ENCODE measurements at places on chromosomes 7 and 10.
A peak's percentile ranks its signal among the peaks of the same experiment; 100 is the strongest.

DNA sequence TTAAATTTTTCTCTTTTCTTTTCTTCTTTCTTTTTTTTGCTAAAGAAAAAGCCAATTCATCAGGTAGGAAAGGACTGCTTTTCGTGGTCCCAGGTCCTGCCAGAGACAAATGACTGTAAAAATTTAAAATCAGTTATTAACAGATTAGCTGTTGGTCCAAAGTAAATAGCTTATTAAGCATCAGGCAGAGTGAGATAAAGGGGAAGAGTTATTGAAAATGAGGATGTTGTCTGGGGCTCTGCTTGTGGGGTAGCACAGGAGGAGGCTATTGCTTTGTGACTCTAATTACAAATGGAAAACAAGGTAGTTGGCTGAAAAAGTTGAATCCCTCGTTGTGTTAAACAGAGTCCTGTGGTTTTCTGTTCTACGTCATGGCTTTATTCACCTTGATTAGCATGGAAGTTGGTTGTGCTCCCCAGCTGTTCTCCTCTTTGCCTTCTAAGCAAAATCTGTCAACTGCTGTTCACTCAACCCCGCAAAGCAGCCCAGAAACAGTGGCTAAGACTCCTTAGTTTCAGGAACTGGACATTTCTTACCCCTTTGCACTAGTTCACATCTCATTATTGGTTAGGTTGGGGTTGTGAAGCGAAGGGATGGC lies 128.9 kb downstream of the SNX10 start:
- DNase-seq = no peak

DNA sequence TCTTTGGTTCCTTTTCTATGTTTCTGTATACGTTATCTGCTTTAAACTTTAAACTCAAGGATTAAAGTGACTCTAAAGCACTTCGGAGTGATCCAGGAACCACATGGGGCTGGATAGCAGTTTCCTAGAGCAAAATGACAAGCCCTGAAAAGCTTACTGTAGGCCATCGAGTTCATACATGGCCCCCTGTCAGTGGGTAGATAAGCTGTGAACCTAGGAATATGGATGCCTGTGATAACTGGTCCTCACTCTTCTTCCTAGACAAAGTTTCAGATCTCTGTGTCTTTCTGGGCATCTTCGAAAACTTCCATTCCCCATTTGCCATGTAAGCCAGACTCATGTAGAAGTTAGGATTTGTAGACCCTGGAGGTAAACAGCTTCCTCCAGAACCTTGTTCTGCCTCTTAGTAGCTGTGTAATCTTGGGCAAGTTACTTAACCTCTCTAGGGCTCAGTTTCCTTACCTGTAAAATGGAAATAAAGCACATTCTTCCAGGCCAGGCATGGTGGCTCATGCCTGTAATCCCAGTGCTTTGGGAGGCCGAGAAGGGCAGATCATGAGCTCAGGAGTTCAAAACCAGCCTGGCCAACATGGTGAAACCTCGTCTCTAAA lies 49.3 kb upstream of the KMT2E start:
- no peak for DNase-seq

DNA sequence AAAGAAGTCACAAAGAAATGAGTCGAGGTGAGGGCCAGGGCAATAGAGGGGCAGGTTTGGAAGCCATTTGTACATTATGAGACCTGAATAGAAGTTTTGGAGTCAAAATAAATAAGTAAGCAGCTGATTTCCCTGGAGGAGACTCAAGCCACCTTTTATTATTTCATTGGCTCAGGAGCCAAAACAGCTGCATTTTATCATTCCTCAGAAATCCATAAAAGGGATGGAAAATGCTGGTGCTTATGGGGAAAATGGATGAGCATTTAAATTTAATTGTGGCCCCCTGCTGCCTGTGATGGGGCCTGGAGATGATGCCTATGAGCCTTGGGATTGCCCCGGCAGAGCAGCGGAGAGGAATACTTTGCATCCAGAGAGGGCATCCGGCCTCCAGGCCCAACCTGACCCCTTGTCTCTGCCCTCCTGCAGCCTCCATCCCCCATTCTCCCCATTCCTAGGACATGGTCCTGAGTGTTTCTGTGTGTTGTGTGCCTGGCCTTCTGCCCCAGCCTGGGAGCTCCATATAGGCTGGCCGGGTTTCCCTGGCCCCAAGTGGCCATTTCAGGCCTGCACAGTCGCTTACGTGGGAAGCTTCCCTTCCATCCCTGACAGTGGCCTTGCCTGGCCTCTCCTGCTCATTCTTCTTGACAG lies 296.8 kb upstream of the ZMIZ1 start:
- no peak for DNase-seq

GRCh38 chr7:106061301-106061979 lies 50.7 kb downstream of the SYPL1 start:
- DNase-seq = no peak

GRCh38 chr10:121928528-121928884 lies 675 bp upstream of the ATE1 start:
- DNase-seq = no peak

GRCh38 chr7:141700296-141700847 lies 1.6 kb downstream of the DENND11 start:
- no peak for DNase-seq

DNA sequence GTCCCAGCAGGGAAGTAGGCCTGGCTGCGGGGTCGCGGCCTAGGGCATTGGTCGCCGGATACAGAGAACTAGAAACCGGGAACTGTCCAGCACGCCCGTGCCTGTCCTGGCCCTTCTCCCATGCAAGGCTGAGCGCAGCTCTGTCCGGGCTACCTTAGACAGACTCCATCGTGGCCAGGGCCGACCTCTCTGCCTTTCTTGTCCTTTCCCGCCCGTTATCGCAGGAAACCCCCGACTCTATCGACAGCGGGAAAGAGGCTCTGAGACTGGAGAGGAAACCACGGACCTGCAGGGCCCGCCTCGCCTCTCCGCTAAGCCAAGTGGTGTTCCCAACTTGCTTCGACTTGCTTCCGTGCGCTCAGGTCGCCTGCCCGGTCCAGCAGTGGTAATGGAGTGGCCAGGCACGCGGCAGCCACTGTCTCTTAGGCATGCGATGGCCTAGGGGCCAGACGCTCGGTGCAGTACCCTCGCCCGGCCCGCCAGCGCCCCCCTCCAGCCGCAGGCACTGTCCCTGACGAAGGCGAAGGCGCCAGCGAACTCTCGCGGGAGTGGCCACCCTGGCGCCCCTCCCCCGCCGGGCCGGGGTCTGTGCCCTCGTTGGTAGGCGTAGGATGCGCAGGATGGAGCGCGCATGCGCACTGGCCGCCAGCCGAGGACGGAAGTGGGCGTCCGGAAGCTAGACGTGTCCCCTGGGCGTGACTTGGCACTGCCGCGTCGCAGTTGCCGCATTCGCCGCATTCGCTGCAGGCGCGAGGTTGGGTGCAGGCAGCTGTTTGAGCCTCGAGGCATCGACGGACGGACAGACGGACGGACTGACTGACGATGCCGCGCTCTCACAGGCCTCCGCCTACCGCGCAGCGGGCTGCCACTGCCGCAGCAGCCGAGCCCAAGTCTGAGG lies 54.4 kb downstream of the MCMBP start:
- DNase-seq = peak; percentile 26

DNA sequence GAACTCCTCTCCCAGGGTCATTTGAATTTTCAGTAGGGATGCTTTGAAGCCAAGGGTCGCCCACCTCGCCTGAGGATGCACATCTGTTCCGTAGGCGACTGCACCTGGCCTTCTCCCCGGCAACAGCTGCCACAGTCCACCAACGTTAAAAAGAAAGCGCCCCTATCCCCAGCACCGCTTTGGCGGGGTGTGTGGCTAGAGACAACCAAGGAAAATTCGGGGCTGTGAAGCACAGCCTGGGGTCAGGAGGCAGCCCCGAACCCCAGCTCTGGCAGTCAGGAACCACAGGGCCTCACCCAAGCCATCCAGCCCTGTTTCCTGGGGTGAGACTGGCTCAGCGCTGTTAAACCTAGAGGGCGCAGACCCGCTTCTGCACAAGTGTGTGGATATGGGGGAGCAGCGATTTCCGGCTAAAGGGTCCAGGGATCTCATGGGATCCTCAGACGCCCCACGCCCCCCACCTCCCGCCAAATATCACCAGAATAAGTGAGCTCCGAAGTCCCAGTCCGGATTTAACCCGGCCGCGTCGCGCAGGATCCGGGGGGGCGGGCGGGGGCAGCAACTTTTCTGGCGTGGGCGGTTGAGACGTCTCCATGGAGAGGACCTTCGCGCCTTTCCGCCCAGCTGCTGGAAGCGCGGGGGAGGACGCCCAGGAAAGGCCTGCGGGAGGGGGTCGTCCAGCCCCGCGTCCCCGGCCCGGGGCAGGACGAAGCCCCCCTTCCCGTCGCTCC lies 822 bp downstream of the ZC3HAV1L start:
- DNase-seq = no peak

- DNase-seq = peak; percentile 93
Observed at GRCh38 chr10:110426294-110427181, 71.2 kb upstream of the DUSP5 start.

DNA sequence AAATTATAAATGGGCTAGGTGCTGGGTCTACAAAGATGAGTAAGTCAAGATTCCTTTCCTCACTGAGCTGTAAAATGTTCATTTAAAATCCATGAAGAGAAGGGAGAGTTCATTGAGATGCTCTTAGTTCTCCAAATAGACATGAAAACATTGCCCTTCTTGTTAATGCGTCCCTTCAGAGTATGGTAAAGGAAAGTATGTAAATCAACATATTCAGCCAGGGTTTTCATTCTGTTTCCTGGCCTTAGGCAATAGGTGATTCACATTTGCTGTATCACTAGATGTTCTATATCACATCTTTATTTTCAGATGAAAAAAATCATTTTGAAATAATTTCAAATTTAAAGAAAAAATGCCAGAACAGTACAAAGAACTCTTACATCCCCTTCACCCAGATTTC lies 5.4 kb downstream of the ANKIB1 start:
- no peak for DNase-seq

DNA sequence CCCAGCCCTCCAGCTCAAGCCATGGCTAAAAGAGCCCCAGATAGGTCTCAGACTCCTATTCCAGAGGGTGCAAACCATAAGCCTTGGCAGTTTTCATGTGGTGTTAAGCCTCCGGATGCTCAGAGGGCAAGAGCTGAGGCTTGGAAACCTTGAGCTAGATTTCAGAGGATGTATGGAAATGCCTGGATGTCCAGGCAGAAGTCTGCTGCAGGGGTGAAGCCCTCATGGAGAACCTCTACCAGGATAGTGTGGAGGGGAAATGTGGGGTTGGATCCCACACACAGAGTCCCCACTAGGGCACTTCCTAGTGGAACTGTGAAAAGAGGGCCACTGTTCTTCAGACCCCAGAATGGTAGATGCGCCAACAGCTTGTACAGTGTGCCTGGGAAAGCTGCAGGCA lies 13.2 kb upstream of the HPSE2 start:
- DNase-seq = no peak

Data from smooth muscle cell of the brain vasculature (primary cell).